Activated T-cell treated with anti-CD3 and anti-CD28 coated beads for 1 hour (primary cell): ENCODE measurements at places on chromosomes 11 and 22.

DNA sequence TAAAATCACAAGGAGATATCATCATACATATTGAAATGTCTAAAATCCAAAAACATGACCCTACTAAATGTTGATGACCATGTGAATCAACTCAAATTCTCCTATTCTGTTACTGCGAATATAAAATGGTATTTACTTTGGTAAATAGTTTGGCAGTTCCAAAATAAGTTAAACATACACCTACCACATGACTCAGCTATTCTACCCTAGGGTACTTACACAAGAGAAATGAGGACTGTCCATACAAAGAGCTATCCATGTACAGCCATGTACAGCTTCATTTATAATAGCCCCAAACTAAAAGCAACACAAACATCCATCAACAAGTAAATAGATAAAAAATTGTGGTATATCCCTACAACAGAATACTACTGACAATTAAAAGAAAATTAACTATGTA, 346.1 kb upstream of the TENM4 start:
- no peak for DNase-seq

- DNase-seq: no peak
These were observed 83.1 kb downstream of the SHANK2 start for GRCh38 chr11:71169313-71169712.

DNA sequence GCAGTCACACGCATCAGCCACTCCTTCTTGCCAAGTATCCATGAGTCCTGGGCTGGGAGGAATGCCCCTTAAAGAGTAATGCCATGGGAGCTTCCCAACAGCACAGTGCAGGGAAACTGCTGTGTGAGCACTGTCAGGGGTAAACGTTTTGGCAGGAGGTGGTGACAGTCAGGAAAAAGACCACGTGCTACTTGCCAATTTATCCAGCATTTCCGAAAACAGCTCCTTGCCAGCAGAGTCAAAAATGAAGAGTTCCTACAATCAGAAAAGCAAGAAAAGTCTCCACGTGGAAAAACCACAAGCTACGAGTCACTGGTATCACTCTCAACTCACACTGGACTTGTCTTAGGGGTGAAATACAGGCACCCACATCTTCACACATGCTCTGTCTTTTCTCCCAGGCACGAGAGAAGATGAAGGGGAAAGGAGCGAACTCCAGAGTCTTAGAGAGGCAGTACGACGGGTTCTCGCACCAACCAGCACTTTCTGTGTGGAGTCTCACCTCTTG, 9.9 kb downstream of the IFT27 start:
- no peak for DNase-seq

DNA sequence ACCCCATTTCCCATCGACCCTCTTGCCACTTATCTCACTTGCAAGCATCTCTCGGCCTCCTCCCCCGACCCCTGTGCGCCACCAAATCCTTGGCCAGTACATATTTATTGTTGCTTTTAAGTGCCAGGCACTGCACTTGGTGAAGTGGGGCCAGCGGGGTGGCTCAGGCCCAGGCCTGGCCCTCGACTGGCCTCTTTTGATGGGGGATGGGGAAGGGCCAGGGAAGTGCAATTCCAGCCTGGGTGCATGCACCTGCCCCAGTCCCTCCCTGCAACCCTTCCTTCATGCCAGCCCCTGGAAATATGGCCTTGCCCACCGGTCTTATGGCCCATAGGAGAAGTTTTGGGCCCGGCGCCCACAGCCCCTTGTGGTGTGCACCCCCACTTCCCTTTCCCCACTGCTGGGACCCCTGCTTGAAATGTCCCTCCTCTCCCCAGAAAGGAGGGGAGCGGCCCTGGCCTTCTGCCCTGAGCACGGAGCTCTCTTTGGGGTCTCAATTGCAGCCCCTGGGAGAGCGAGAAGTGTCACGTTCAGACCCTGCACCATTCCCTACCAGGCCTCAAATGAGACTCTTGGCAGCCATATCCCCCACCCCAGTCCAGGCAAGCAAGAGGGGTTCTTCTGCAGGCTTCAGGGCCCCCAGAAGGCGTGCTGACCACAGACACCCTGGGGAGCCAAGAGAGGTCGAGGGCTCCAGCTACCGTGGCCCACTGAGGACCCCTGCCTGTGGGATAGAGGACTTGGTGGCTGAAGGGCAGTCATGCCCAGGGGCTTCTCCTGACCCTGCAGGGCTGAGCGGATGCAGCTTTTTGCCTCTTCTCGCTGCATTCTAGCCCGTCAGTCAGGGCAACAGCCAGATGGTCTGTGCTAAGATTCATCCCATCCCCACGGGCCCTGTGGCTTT, 961 bp downstream of the SUSD2 start:
- DNase-seq: no peak

- DNase-seq: no peak
These were observed 4.3 kb upstream of the THY1 start for GRCh38 chr11:119427279-119427678.

- no peak for DNase-seq
These were observed 37.6 kb upstream of the BIRC3 start for GRCh38 chr11:102279641-102280170.

DNA sequence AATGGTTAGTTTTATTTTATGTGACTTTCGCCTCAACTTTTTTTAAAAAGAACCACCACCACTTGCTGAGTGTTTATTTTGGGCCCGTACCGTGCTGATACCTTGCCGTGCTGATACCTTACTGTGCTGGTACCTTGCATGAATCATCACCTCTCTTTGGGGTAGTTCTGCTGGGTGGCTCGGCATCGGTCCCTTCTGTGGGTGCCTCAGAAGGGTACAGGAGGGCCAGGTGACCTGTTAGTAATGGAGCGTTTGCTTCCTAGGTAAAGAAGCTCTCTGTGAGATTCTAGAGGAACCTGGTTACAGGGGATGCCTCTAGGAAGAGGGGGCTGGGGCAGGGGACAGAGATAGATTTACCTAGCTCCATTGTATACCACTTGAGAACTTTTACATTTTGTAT, 17.1 kb downstream of the TOM1 start:
- no peak for DNase-seq

GRCh38 chr11:118791961-118792569, 1.1 kb upstream of the DDX6 start:
- peak; percentile 19 for DNase-seq

- no peak for DNase-seq
These were observed 65.3 kb downstream of the CTTN start for GRCh38 chr11:70463478-70464255.

GRCh38 chr11:128494418-128495332, 92.7 kb downstream of the ETS1 start:
- DNase-seq: no peak

- no peak for DNase-seq
These were observed 9.9 kb downstream of the MICAL2 start for GRCh38 chr11:12120031-12121008.

- no peak for DNase-seq
These were observed 262.6 kb upstream of the SORL1-AS1 start for GRCh38 chr11:121715405-121715804.

GRCh38 chr22:46661221-46661851, 41.1 kb downstream of the GRAMD4 start:
- DNase-seq: no peak

GRCh38 chr11:74371269-74372052, 26.8 kb downstream of the PGM2L1 start:
- DNase-seq: no peak

- DNase-seq: no peak
These were observed 1.1 kb downstream of the APLP2 start for GRCh38 chr11:130070846-130071200.

DNA sequence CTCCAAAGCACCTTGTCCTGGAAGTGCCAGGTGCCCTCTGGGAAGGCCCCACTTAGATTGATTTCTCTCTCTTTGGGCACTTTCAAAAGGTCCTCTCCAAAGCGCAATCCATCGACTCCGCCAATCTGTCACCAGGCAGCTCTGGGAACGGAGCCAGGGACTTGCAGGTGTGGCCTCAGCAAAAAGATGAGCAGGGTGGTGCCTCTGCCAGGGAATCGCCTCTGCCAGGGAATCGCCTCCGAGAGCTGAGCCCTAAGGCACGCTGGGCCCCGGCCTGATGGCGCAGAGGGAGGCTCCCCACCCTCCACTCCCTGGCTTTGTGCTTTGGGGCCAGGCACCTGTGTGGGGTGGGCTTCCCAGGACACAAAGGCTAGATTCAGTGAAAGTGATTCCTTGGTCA, 1391.3 kb downstream of the TBC1D22A start:
- DNase-seq: no peak

DNA sequence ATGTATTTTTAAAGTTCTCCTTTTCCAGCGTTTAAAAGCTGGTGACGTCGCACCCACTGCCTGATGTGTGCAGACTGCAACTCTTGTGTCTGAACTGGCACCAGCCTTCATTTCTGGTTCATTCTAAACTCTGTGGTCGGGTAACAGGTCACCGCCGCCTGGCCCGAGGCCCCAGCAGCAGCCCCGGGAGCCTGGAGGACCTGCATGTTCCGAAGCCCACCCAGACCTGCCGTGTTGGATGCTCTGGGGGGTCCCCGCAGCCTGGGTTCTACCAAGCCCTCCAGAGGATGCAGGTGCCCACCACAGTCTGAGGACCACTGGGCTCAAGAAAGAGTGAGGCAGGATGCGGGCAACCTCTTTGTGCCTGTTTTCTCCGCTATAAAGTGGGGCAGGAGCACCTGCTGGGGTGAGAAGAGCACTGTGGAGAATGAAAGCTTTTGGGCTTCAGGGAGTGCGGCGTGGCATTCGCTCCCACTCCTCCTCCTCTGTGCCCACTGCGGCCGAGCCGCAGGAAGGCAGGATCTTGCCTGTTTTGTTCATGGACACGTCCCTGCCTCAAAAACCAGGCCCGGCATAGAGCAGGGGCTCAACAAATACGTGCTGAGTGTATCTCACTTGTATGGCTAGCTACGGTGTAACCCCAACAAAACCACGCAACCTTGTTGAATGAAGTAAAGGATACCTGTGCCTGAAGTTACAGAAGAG, 40.1 kb downstream of the CERK start:
- DNase-seq: no peak

DNA sequence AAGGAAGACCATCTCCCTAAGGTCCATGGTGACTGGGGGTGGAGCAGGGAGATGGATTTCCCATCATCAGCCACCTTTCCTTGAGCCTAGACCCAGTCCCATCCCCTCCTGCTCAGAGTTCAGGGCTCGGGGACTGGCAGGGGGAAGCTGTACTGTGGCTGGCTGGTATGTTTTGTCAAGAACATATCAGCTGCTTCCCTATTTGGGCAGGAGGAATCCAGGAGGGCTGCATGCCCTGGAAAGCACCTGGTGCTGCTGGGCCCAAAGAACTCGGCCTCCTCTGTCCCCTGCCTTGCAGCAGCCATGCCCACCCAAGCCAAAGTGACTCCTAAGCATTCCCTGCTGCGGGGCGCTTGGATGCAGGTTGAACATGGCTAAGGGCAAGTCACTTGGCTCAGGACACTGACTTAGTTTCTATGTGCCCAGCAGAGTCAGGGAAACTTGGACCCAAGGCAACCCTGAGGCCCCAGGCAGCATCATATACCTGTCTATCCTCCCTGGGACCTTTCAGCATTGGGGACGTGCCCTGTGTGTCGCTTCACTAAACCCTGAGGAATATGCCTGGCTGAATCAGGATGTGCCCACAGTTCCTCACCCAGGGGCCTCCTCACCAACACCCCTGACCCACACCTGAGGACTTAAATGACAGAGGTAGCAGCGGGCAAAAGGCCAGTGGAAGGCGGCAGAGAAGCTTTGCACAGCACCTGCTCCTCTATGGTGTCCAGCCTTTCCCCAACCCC, 43.1 kb downstream of the BUD13 start:
- DNase-seq: no peak

- no peak for DNase-seq
These were observed at the start of gene MS4A8 for GRCh38 chr11:60699284-60699691. MS4A8 (plus strand) TSS chr11:60699612; CDS start chr11:60700861, 1,249 bp downstream.

DNA sequence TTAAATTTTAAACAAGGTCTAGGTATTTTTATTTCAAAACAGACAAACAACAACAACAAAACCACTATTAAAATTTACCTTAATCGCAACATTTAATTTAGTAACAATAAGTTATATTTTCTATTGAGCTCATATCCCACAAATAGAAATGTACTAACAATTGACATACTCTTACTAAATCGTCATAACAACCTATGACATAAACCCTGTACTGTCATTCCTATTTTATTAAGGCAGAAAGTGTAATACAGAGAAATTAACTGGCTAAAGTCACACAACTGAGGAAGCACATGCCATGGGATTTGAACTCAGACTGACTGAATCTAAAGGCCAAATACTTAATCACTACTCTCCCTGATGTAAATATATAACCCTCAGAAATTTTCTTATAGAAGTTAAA, 3.0 kb downstream of the KIF18A start:
- DNase-seq: no peak

- no peak for DNase-seq
These were observed 1.9 kb downstream of the MMP7 start for GRCh38 chr11:102528618-102529017.

GRCh38 chr11:118374729-118375128, 15.3 kb downstream of the UBE4A start:
- no peak for DNase-seq

DNA sequence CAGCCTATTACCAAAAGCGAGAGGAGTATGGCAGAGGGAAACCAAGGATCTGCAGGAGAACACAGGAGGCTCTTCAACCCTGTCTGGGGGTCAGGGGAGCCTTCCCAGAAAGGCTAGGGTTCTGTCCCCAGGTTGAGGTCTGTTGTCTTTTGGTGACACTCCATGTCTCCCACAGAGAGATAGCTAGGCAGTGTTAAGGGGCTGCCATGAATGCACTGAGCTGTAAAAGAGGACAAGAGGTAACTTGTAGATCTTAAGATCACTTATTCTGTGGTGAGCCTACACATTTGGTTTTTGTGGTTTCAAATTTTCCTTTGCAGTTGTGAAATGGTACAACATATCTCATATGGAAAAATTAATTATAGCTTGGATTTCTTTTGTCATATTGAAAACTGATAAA, 6.0 kb upstream of the ACER3 start:
- DNase-seq: no peak

GRCh38 chr11:86056351-86056854, 12.5 kb downstream of the PICALM start:
- DNase-seq: no peak
